Vagina (tissue), 2 donors: ENCODE measurements at places on chromosomes 7 and 10.
A peak's percentile ranks its signal among the peaks of the same experiment; 100 is the strongest.

DNA sequence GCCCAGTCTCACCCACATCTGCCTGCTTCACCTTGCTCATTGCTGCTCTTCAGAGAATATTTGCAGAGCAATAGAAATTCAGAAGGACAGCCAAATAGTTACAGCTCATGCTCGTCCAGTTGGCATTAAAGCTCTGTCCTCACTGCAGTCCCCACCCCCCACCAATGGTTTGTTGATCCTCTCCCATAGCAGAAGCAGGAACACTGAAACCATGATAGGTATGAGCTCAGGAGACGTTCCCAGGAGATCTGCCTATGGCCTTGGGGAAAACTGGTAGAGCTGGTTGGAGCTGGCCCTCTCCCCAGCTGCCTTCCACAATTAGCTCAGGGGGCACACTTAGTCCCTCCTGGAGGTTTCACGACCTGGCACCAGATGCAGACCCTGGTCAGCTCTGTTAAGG, 68.6 kb upstream of the KMT2C start:
- DNase-seq, result no peak

DNA sequence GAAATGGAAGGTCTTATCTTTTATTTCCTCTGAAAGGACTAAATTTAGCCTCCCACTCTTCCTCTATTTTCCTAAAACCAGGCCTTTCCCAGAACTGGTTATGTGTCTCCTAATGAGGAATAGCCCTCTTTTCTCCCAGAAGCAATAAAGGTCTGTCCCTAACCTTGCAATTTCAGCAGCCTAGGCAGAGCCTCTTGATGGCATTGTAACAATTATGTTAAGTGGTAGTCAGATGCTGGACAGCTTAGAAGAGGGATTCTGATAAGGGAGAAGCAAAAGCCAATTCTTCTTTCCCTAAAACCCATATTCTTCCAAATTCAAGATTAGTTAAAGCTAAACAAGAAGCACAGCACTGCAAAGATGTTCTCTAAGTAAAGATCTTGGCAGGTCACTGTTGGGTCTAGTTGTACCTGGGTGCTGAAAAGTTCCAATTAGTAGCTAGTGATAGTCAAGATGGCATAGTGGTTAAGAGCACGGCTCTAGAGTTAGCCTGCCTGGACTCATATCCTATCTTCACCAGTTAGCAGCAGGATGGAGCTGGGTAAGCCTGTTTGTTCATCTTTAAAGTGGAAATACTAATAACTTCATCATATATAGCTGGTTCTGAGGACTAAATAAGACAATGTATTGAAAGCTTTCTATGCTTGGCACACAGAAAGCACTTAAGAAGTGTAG, 14.3 kb upstream of the KCNIP2 start:
- no peak for DNase-seq

- DNase-seq, result no peak
Measured at GRCh38 chr7:73936967-73937366, 76.0 kb downstream of the TMEM270 start.

GRCh38 chr10:6280291-6280690, 77.6 kb downstream of the PFKFB3 start:
- no peak for DNase-seq

DNA sequence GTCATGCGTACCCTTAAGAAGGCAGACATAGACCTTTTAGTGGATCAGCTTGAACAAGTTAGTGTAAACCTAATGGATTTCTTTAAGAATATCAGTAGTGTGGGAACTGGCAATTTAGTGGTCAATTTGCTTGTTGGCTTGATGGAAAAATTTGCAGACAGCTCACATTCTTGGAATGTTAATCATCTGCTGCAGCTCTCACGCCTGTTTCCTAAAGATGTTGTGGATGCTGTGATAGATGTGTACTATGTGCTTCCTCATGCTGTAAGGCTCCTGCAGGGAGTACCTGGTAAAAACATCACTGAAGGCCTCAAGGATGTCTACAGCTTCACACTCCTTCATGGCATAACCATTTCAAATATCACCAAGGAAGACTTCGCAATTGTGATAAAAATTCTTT, 103.4 kb downstream of the ABCA13 start:
- no peak for DNase-seq

GRCh38 chr10:97919012-97919411, 69.4 kb downstream of the GOLGA7B start:
- no peak for DNase-seq

DNA sequence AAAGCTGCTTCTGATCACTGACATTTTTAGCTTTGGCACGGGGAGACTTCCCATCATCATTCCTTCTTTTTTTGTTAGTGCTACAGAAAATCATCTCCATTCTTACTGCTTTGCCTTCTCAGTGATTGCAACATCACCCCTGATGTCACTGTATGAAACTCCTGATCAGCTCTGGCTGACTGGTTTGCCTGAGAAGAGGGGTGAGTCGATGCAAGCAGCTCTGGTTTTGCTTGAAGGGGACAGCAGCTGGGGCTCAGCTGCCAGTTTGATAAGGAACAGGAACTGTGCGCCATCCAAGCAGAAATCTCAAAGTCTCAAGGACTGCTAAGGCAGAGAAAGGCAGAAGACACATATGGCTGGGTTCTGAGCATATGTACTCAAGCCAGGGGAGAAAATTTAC, 808.5 kb upstream of the CELF2 start:
- DNase-seq, result no peak

DNA sequence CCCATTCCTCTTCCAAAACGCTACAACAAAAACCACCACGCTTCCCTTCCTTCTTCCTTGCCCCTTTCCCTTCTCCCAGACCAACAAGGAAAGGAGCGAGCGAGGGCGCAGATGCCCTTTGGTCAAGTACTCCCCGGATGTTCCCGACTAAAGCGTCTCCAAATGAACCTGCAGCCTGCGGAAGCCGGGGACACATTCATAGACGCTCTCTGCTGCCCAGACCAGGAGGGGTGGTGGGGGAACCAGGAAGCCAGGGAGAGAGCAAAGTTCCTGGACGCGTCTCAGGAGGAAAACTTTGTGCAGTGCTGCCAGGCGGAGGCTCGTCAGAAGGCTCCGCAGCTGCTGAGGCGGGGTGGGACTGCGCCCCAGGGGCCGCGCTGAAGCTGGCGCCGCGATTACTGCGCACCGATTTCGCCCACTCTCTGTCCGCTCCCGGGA, 754 bp downstream of the SEMA3D start:
- DNase-seq, result no peak

- DNase-seq, result peak; percentile 52
Measured at GRCh38 chr10:100980711-100981110, 6.6 kb downstream of the MRPL43 start.

GRCh38 chr10:62870866-62871265, 54.7 kb upstream of the EGR2 start:
- no peak for DNase-seq

- no peak for DNase-seq
Measured at GRCh38 chr7:20521243-20521642, 94.2 kb upstream of the ABCB5 start.

- no peak for DNase-seq
Measured at GRCh38 chr10:102508506-102508905, 4.7 kb downstream of the SUFU start.

DNA sequence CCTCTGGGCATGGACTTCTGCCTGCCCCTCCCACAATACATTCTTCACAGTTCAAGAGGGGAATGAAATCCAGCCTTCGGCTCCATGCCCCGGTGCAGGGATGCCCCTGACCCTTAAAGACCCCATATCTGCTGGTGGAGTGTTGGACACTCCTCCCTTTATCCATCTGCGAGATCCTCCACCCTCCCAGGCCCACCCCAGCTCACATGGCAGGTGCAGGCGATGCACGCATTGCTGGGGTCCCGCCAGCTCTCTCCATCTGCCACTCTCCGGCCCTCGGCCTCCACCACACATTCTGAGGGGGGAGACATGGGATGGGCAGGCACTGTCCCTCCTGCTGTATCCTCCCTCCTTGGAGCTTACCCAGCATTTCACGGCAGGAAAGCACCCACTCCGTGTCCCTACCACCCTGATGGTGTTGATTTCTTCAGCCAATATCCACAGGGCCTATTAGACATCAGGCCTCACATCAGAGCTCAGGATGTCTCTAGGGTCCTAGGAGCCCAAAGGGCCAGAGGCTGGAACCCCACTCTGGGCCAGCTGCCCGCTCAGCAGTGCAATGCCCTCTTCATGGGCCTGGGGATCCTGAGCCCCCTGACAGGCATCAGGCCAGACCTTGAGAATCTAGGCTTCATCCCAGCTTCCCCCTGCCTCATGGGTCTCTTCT, 18.3 kb downstream of the ATP6V1F start:
- DNase-seq, result no peak

- DNase-seq, result no peak
Measured at GRCh38 chr7:36945612-36946400, 221.5 kb upstream of the AOAH start.

GRCh38 chr10:114897593-114897992, 40.4 kb upstream of the TRUB1 start:
- no peak for DNase-seq

DNA sequence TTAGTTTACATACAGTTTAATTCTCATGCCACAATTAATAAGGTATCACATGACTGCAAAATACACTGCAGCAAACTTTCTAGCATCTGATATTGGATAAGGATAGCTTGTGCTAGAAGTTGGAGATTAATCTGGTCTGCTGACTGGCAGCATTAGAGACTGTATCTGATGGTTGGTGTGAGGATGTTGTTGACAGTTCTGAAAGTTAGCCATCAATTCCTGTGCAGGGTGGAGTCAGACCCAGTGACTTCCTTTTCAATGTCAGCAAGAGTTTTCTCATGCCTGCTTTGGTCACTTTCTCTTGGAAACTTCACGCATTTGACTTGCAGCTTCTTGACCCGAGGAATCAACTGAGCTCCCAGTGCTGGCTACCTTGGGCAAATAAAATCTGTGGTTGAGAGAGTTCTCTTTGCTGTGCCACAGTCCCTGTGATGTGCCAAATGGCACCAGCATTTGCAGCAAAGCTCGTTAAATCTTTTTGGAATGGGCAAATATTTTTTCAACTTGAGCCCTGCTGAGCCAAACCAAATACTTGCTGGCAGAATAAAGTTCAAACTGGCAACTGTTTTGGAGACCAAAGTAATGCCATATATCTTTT, 233.0 kb downstream of the TRIL start:
- no peak for DNase-seq

DNA sequence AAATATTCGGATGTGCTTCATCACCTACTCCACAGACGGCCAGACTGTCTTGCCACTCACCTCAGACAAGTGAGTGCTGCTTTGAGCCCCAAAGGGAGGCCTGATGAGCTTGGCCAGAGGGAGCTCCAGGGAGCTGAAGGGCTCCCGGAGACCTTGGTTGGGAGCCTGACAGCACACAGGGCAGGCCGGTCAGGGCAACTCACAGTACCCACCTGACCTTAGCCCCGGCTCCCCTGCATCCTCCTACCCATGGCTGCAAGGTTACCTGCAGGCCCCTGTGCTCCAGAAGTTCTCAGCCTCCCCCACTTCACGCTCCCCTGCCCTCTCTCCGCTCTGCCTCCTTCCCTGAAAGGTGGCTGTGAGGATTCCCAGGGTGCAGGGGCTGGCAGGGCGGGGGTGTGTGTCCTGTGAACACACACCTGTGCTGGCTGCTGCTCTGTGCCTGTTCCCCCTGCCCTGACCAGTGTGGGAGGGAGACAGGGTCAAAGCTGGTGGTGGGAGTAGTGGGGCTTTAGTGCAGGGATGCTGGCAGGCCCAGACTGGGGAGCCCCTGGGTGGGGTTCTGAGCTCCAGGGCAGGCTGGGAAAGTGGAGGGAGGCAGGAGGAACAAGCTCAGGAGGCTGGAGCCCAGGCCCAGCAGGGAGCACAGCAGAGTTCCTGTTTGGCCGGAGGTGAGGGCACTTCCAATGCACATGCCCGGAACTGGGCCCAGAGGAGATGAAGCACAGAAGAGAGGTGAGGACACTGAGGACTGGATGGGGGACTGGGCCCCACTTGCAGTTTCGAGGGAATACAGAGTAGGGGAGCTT, 7.2 kb downstream of the ANTXRL start:
- DNase-seq, result no peak

DNA sequence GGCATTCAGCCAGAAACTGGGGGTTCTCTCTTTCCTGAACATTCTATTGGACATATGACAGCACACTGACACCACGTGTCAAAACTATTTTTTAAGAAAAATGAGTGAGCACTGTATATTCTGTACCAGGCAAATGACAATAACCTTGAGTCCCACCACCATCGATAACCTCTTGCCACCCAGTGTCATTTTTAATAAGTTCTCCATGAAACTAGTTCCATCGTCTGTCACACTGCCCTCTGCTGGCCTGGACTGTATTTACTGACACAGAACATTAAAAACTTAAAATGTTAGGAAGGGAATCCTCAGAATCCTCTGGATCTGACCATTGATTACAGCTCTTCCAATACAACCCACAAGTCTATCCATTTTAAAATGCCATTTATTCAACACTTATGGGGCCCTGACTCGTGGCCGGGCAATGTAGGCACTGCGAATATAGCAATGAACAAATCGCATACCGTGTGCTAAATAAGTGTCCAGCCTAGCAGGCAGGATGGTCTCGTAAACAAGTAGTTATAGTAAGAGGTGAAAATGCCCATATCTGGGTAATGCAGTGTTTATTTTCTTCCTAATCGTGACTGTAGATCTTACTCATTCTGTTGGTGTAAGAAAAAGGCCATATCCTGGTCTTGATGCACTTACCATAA, 35.9 kb upstream of the CACNB2 start:
- no peak for DNase-seq

- DNase-seq, result no peak
Measured at GRCh38 chr7:124738639-124739038, 27.0 kb downstream of the GPR37 start.

- DNase-seq, result no peak
Measured at GRCh38 chr10:113162960-113163359, 212.9 kb downstream of the TCF7L2 start.

GRCh38 chr10:124743191-124744101, 732 bp downstream of the FAM53B start:
- peak; percentile 87 for DNase-seq

DNA sequence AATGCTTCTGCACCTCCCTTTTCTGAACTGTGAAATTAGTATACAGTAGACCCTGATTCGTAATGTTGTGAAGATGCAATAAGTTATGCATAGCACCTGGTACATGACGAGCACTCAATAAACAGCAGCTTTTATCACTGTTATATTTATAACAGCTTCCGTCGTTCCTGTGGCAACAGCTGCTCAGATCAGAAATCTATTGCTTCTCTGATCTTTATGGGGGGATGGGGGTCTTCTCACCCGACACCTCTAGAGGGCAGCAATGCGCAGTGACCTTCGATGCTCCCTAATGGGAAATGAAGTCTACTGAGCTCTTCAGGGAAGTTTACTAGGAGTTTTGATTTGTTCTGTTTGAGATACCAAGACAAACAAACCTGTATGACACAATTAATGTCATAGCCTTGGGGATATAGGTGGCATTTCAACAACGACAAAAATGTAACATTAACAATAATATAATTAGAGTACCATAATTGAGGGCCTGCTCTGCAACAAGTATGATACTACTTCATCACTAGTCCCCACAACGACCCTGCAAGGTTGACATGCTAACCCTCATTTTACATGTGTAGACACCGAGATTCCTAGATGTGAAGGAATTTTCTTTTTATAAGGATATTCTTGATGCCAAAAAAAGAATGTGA, 289.6 kb downstream of the SFMBT2 start:
- DNase-seq, result no peak

- no peak for DNase-seq
Measured at GRCh38 chr10:6729861-6730344, 149.8 kb upstream of the PRKCQ start.
